ENCODE measurements at places on chromosomes 13 and 19.

DNA sequence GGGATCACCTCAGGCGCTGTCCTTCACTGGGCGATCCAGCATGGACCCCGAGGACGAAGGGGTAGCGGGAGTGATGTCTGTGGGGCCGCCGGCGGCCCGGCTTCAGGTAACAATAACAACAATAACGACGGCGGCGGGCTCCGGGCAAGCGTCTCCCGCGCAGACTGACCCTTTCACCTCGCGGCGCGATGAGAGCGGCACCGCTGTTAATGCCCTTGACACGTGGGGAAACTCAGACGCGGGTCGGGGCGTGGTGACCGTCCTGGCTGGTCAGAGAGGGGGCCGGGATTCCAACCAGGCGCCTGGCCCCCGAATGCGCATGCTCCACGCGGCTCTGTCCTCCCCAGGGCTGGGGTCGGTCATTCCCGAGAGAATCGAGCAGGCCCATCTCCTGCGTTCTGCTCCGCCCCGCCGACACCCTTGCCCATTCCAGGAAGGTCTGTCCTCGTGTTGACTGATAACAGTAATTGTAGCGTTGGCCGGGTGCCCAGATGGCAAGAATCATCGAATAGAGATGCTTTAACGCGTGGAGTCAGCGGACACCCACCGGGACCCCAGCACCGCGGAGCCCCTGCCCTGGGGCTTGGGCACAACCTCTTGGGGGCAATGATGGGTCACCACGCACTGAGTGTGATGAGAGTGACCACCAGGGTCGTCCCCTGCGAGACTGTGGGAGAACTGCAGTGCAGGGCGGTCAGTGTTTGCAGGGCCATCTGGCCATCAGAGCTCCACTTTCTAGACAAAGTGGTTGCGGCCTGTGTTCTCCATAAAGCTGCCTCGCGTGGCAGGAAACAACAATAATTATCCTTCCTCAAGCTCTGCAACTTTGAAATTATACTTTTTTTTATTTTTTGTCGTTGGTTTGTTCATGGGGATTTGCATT is 528 bp downstream of the ZNF8 start:
- no peak for DNase-seq

DNA sequence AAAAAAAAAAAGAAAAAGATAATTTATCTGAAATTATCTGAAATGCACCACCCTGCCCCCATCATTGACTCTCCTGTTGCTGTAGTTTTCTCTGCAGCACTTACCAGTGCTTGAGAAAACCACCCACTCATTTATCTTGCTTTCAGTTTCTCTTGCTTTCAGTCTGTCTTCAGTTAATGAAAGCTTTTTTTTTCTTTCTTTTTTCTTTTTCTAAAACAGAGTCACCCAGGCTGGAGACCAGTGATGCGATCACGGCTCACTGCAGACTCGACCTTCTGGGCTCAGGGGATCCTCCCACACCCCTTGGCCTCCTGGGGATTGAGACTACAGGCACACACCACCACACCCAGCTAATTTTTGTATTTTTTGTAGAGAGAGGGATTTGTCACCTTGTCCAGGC is 4.3 kb upstream of the ACP5 start:
- DNase-seq = no peak

DNA sequence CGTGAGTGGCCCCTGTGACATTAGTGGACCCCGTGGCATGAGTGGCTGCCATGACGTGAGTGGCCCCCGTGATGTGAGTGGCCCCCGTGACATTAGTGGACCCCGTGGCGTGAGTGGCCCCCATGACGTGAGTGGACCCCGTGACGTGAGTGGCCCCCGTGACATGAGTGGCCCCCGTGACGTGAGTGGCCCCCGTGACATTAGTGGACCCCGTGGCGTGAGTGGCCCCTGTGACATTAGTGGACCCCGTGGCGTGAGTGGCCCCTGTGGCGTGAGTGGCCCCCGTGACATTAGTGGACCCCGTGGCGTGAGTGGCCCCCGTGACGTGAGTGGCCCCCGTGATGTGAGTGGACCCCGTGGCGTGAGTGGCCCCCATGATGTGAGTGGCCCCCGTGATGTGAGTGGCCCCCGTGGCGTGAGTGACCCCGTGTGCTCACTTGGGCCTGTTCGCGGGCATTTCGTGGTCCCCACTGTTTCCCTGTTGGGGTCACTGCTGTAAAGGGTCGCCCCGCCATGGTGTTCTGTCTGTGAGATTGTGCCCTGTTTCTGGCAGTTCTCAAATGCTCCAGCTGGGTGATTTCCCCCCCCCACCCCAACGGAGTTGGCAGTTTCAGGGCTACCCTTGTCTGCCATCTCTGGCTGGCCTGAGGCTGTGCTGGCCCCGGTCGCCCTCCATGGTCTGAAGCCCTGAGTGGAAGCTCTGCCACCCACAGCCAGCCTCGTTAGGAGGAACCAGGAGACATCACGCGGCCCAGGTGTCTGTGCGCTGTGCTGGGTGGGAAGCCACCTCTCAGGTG is 64.2 kb downstream of the MCF2L start:
- no peak for DNase-seq

- DNase-seq = no peak
These were observed 20.5 kb upstream of the IGFL1 start for GRCh38 chr19:46209051-46209450.

DNA sequence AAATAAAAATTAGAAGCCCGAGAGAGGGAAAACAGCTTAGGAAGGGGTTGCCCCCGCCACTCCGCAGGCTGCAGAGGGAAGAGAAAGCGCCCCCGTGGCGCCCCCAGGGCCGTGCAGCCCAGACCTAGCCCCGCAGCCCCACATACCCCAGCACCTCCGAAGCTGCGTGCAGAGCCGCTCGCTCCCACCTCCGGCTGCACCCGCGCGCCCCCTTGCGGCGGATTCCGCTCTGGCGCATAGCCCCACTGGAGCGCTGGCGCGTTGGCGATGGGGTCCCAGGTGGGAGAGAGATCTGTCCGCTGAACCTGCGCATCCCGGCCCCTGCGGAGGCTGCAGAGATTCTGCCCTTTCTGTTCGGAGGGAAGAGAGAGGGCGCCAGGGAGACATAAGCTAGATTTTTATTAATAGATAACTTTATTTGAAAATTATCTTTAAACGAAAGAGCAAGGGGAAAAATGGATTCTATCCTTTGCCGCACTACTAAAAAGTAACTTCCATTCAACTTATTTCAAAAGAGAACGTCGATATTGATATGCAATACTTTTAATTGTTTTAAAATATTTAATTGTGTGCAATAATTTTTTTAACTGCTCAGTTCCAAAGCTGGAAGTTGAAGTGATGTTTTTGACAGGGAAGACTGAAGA is 11.7 kb upstream of the CLN5 start:
- DNase-seq = peak; percentile 74

DNA sequence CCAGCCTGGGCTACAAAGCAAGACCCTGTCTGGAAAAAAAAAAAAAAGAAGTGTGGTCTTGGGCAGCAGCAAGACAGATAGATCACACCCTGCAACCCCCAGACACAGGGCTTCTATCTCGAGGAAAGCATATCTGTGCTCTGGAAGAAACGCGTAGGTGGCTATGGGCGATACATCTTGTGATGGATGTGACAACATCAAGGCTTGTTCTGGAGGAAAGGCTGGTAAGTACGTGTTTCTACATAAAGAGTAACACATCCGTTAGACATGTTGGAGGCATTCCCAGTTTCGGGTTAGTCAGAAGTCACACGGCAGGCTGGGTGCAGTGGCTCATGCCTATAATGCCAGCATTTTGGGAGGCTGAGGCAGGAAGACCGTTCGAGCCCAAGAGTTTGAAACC is 6.6 kb upstream of the DHDH start:
- no peak for DNase-seq

GRCh38 chr19:55099557-55100506 is 17.6 kb downstream of the PPP1R12C start:
- no peak for DNase-seq

- no peak for DNase-seq
These were observed 25.3 kb upstream of the HOMER3 start for GRCh38 chr19:18966307-18966706.

DNA sequence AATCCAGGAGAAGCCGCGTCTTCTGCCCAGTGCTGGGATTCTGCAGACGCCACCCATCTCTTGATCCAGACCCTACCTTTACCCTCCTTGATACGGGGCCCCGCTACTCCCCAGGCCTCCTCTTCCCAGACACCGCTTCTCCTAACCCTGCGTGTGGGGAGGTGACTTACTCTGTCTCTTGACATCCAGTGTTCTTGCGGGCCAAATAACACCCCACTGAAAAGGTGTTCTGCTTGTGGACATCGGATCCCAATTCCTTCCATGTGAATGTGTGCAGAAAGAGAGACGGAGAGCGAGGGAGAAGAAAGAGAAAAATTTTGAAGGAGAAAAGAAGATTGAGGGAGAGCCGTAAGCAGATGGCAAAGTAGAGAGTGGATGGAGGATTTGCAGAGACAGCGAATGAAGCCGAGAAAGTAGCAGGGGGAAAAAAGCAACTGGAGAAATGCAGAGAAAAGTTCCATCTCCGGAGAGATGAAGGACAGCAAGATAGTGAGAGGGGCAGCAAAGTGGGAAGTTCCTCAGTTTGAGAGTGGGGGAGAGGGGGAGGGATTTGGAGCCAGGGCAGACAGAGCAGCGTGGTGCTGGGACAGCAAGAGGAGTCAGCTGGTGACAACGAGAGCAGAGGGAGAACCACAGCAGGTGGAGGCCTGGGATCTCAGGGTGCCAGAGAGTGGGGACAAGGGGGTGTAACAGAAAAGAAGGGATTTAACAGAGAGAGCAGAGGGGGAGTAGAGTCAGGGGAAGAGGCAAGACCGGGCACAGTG is 814 bp downstream of the ZNF480 start:
- no peak for DNase-seq

GRCh38 chr13:110431425-110432294 is 124.6 kb downstream of the COL4A2 start:
- no peak for DNase-seq

DNA sequence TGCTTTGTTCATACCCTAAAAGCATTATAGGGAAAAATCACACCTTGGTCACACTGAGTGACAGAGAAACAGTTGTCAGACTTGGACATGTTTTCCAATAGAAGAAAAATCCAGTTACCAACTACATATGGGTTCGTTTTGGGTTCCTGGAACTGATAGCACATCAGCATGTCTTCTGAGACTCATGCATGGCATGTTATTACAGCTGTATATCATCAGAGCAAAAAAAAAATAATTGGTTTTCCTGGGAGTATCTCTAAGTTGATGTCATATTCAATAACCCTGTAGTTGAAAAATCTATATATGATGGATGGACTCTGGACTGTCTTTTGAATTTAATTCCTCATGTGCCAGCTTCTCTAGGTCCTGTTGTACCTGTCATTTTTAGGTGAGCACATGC is 211.6 kb downstream of the DNAJC15 start:
- DNase-seq = no peak

DNA sequence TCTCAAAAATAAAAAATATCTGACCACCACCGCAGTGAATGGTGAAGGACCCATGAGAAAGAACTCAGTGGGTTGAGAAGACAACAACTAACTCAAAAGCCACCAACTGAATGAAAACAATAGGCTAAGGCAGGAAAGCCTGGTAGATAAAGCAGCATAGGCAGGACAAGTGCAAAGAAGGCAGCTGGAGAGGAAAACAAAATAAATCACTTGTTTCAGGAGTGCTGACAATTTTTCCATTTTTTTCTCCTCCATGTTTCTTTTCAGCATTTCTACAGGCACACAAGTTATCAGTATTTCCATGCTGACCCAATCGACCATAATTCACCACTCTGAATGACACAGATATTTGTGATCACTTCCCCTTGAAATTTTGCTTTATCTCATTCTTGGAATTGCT is 597.8 kb downstream of the LIG4 start:
- no peak for DNase-seq

GRCh38 chr13:75919660-75920199 is 283.6 kb downstream of the LMO7 start:
- DNase-seq = no peak

- DNase-seq = no peak
These were observed 276.4 kb downstream of the KCNRG start for GRCh38 chr13:50291611-50292010.

DNA sequence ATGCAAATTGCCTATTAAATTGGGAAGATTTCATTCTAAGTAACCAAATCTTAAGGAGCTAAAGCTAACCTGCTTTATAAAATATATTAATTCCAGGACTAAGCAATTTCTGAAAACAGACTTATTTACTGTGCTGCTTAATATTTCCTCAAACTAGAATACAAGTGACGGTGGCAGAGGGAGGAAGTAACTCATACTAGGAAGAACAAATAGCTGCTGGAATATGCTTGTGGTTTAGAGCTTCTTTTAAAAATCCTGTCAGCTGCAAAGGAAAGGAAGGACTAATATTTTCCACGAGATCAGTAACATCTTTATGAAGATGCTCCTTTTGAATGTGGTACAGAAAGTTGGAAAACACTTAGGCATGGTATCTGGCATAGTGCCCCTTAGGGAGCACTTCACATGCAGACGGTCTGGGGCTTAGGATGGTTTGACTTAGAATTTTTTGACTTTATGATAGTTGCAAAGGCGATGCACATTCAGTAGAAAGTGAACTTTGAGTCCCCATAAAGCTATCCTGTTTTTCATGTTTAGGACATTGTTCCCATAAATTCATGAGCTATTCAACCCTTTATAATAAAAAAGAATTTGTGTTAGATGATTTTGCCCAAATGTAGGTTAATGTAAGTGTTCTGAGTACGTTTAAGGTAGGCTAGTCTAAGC is 3.4 kb upstream of the HNRNPA1L2 start:
- no peak for DNase-seq
